ENCODE measurements at places on chromosomes 12 and 14.

- DNase-seq: peak; percentile 95
These were observed 23.3 kb upstream of the EMP1 start for GRCh38 chr12:13173012-13173932.

- no peak for DNase-seq
These were observed 4.6 kb upstream of the SELPLG start for GRCh38 chr12:108638141-108638827.

- no peak for DNase-seq
These were observed 58.7 kb downstream of the CCDC59 start for GRCh38 chr12:82299319-82300025.

DNA sequence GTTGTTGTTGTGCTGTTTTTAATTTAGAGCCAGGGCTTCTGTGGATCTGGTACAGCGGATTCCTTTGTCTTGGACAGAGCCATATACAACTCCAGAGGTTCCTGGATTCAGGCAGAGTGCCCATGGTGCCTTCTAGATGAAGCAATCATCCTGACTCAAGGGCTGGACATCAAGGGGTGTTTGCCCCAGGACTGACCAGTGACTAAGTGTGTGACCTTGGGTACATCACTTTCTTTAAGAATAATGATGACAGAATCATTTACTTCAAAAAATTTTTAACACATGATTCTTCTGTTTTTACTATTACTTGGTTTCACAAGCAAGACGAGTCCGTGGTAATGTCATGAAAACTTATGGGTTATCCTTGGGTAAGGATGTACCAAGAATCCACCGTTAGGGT, 397.3 kb downstream of the ZFP36L1 start:
- DNase-seq: peak; percentile 81

DNA sequence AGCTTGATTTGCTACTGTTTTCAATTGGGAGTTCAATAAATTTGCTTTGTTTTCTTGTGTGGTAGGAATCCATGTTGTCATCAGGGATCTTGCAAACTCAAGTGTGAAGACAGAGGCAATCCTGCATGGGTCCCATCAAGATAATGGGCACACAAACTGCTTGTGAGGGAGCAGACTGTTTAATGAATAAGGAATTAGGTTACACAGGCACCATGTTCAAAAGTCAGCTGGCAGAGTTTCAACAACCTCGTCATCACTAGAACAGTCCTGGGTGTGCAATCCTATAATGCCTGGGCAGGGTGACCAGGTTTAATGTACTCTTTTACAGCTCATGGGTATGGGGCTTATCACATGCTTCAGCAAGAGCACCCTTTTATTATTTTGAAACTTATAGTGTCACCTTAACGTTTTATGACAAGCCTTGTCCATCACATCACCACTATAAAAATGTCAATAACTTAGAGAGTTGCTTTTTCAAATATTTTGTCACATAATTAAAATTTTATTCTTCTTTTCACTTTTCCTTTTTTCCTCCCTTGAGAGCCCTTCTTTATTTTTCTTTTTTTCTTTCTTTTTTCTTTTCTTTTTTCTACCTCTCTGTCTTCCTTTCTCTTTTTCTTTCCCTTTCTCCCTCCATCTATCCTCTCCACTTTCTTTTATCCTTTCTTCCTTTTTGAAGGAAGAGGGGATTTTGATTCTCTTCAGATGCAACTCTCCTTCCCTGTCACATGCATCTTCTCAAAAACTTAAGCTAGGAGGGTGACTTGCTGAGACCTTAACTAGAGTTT, 252.2 kb upstream of the ATP2B1 start:
- DNase-seq: no peak

DNA sequence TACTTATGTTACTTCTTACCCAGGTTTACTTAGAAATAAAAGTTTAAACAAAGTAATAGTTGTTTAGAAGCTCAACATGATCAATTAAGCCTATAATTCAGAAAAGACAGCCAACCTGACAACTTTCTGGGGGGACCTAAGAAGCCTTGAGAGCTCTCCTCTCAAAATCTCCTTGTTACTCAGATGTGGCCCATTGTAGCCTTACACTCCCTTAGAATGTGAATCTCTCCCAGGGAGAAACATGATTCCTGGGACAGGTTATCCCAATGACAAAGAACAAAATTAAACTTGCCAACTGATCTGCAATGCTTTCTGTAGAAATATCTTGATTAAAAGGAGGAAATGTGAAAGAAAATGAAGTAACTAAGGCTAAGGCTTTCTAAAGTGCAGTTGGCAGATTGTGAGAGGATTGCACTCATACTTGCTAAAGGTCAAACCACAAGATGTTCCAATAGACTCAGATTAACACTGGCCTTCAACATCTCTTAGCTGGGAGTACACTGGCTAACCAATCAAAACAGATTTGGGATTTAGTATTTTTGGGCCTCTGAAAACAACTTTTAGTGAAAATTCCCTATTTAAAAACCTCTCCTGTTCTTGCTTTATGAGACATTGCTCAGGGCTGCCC, 72.3 kb upstream of the TMX1 start:
- peak; percentile 37 for DNase-seq

- DNase-seq: peak; percentile 72
These were observed 194.6 kb upstream of the KRR1 start for GRCh38 chr12:75705749-75706711.

- DNase-seq: peak; percentile 23
These were observed 21.2 kb downstream of the CLECL1 start for GRCh38 chr12:9711664-9712063.

- DNase-seq: no peak
These were observed 11.0 kb upstream of the PPP4R3A start for GRCh38 chr14:91521061-91521640.

- peak; percentile 63 for DNase-seq
These were observed 31.9 kb downstream of the FOS start for GRCh38 chr14:75310295-75311111.

DNA sequence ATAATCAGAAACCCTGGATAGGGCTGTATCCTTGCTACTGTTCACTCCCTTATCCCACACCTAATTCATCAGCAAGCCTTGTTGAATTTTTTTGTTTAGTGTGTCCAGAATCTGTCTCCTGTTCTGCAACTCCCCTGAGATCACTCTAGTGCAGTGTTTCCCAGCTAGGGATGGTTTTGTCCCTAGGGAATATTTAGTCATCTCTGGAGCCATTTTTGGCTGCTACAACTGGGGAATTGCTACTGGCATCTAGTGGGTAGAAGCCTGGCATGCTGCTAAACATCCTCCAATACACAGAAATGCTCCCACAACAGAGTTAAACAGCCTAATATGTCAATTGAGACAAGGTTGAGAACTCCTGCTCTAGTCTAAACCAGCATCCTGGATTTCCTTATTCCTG, 248.0 kb downstream of the NPAS3 start:
- DNase-seq: no peak

GRCh38 chr12:57839996-57840395, 6.5 kb downstream of the CTDSP2 start:
- no peak for DNase-seq

- DNase-seq: no peak
These were observed at the start of gene TTC9 for GRCh38 chr14:70641548-70642302. Gene TTC9, plus strand, starts transcription at chr14:70641916. Its CDS starts 214 bp downstream, at chr14:70642130.

DNA sequence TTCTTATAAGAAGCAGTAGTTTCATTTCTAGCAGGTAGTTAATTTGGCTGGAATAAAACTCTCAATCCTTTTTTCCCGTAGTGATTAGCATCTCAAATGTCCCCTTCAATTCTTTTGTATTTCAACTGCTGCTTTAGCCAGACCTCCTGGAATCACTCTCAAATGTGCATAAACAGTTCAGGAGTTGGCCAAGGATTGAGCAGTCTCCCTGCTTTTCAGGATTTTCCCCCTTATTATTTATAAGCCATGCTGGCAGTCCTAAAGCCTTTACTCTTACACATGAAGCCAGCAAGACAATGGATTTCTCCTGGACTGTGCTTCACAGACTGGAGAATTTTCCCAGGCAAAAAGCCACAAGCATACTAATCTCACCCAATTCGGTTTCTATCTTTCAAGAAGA, 950.1 kb downstream of the VRK1 start:
- DNase-seq: no peak

- no peak for DNase-seq
These were observed 224.4 kb upstream of the PDZRN4 start for GRCh38 chr12:40963751-40964150.

DNA sequence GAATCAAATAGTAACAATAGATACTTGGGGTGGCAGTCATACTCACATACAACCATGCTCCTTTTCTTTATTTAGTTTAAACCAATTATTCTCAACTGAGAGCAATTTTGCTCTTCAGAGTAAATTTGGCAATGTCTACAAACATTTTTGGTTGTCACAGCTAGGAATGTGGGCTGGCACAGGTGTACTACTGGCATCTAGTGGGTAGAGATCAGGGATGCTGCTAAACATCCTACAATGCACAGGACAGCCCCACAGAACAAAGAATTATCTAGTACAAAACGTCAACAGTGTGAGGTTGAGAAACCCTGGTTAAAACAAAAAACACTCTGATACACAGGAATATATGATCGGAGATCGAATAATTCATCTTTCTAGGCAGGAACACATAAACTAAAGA, 186.5 kb downstream of the NELL2 start:
- no peak for DNase-seq

DNA sequence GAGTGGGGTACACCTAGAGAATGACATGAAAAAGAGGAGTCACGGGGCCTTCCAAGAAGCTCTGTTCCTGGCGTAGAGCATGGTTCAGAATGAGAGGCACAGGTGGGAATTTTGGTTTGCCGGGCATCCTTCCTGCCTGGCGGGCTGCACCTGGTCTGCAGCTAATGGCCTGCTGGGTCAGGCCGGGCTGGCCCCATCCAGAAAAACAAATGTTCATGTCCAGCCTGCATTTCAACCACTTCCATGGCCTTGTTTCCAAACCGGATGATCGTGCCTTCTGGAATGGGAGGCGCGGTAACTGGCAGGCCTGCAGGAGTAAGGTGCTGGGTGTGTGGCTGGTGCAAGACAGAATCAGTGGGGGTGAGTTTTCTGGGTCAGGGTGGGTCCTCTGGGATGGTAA, 14.4 kb downstream of the TEAD4 start:
- DNase-seq: no peak

DNA sequence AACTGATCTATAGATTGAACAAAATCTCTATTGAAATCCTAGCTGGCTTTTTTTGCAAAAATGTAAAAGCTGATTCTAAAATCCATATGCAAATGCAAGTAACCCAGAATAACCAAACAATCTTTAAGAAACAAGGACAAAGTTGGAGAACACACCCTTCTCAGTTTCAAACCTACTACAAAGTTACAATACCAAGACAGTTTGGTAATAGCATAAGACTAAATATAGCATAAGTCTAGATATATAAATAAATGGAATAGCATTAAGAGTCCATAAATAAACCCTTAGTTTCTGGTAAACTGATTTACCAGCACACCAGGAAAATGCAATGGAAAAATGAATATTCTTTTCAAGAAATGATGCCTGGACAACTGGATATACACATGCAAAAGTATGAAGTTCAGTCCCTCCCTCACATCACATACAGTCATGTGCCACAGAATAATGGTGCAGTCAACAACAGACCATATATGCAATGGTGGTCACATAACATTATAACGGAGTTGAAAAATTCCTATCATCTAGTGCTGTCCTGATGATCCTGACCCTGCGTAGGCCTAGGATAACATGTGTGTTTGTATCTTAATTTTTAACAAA, 94.5 kb upstream of the GRIN2B start:
- DNase-seq: no peak

GRCh38 chr14:97709552-97709951, 912.4 kb downstream of the VRK1 start:
- no peak for DNase-seq

- DNase-seq: peak; percentile 42
These were observed 93.7 kb downstream of the SPTSSA start for GRCh38 chr14:34368115-34368970.

DNA sequence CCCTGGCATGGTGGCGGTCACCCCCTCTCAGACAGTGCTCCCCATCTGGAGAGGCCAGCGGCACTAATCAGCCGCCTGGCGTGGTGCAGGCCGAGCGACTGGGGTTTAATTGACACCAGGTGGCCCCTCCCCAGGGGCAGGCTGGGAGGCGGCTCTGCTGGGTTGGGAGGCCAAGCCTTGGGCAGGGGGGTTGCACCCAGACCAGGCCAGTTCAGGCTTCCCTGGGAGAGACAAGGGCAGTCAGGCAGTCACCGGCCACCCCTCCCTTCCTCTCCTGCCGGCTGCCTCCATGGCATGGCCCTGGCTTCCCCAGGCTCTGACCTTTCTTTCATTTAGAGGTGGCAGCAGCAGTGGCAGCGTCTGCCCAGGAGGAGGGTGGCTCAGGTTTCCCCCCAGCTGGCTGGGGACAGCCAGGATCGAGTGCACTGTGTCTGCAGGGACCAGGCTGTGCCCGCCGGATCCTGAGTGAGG, 78.1 kb upstream of the NOS1 start:
- no peak for DNase-seq

- no peak for DNase-seq
These were observed 1.0 kb downstream of the SH2B3 start for GRCh38 chr12:111406474-111407376.

DNA sequence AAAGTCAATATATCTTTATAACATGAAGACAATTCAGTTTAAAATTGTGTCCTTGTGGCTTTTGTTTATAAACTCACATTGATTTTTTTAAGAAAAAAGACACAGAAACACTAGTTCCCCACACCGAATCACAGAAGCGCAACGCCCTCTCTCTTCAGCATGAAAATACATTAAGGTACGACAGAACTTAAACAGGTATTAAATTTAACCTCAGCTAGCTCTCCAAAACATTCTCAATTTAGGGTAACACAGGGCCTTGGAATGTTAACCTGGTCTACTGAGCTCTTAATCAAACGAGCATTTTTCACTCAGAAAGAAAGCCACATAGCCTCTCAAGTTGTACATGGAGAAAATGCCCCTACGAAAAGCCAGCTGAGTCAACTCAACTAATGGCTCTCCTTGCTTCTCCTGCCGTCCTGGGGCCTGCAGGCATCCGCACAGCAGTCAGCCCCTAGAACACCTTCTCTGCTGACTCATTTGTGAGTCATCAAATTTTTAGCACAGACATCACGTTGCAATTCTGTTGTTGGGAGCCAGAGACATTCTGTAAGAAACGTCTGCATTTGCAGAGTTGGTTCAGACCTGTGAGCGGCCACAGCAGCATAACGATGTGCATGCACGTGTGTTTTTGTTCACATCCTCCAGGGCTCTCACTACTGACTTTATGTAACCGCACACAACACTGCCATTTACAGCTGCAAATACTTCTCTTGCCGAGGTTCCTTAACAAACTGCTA, 141.6 kb downstream of the ITPR2 start:
- DNase-seq: peak; percentile 82

Data from GM04503 (cell line).